ENCODE measurements at places on chromosomes 4 and X.

DNA sequence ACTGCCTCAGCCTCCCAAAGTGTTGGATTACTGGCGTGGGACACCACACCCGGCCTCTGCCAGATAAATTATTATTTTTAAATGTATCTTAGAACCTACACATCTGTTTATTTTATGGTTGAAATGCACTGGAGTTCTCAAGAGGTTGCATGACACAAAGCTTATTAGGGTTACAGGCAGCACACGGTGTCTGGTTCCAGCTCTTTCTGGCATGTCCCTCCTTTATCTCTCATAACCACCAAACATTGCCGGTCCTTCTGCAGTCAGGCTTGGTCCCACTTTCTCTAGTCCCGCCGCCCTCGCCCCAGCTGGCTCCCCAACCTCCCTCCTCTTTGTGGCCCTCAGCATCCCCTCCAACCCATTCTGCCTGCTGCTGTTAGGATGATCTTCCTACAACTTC lies 39.7 kb upstream of the SPRY1 start:
- no peak for DNase-seq

DNA sequence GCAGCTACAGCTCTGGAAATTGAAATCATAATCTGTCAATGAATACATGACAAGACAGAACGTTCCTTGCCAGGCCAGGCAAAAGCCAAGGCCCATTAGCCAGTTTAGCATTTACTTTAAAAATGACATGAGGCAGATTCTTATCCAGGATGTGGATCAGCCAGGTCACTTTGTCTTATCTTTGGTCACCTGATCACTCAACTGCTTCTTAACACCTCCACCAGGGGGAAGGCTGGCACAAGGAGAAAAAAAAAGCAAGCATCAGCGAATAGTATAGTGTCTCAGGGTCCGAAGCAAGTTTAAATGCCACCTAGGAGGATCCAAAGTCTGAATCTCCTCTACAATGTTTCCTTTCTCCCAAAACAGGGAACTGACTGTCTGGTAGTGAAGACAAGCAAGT lies 18.8 kb downstream of the ATP1B4 start:
- peak; percentile 6 for DNase-seq

DNA sequence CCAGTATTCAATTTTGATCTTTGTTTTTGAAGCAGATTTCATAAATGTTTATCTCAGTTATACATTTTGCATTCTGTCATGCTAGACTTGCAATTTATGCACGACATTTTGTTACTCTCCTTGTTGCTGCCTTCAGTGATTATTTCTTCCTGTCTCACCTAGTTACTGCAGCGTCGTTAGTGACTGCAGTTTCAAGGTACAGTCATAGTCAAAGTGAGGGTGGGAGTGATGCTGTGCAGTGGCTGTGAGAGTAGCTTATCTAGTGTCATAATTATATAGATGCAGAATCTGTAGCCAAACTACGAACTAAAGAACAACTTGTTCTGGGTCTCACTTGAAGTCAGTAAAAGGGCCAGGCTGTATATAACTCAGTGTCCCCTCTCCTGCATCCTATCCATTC lies 69.8 kb downstream of the GPR101 start:
- no peak for DNase-seq

- no peak for DNase-seq
Measured at GRCh38 chrX:50100188-50100587, 100.6 kb downstream of the AKAP4 start.

- DNase-seq = no peak
Measured at GRCh38 chr4:14835708-14836425, 166.4 kb upstream of the CPEB2 start.

- DNase-seq = no peak
Measured at GRCh38 chr4:175062183-175062592, 144.0 kb downstream of the ADAM29 start.

DNA sequence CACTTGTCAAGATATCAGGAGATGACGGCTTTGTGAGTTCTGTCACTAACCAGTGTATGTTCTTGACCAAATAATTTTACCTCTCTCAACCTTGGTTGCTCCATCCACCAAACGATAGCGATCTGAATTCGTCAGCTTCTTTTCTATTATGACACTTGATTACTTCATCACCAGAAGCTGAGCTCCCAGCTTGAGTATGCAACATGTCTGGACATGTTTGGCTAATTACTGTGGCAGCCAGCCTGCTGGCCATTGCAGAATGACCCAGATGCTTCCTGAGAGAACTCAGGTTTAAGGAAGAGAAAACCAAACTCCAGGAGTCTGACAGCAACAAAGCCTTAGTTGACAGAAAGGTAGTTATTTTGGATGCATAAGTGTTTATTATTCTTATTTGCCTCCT lies 46.4 kb upstream of the PARM1 start:
- no peak for DNase-seq

DNA sequence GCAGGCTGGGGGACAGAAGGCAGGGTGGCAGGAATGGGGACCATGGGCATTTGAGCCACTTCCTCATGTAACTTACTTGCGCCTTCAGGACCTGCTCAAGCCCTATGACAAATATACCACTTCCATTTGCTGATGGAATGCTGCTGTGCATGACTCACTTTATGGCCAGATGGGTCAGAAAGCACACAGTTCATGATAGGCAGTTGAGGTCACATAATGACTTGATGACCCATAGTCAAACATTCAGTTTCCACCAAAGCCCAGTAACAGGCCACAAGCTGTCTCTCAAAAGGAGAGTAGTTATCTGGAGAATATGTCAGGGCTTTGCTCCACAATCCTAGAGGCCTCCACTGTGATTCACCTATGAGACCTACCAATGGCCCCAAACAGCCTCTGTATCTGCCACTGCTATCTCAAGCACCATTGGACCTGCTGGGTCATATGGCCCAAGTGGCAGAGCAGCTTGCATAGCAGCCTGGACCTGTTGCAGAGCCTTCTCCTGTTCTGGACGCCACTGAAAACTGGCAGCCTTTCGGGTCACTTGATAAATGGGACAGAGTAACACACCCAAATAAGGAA lies 5.3 kb upstream of the PAPSS1 start:
- no peak for DNase-seq
